ENCODE measurements at places on chromosomes 1 and 21.

DNA sequence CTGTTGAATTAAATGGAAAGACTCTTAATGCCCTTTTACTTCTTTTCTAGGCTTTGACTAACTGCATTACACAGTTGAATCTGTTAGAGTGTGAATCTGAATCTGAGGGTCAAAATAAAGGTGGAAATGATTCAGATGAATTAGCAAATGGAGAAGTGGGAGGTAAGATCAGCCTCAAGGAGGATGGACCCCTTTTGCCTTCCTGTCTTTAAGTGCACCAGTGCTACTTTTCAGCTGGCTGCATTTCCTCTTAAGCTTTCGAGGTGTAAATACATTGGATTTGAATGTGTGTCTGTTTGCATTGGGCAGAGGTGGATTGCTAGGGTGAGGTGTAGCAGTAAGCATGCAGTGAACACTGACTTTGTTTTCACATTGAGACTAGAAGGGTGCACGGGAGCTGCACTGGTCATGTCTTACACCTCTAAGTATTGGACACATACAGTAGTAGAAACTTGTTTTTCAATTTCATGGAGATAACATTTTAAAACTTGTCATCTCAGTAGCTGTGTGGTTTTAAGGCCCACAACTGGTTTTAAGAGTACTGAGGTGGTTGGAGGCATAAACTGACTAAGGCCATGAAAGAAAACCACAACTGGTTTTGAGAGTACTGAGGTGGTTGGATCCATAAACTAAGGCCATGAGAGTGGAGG, 35.4 kb downstream of the MIA3 start:
- DNase-seq = no peak

DNA sequence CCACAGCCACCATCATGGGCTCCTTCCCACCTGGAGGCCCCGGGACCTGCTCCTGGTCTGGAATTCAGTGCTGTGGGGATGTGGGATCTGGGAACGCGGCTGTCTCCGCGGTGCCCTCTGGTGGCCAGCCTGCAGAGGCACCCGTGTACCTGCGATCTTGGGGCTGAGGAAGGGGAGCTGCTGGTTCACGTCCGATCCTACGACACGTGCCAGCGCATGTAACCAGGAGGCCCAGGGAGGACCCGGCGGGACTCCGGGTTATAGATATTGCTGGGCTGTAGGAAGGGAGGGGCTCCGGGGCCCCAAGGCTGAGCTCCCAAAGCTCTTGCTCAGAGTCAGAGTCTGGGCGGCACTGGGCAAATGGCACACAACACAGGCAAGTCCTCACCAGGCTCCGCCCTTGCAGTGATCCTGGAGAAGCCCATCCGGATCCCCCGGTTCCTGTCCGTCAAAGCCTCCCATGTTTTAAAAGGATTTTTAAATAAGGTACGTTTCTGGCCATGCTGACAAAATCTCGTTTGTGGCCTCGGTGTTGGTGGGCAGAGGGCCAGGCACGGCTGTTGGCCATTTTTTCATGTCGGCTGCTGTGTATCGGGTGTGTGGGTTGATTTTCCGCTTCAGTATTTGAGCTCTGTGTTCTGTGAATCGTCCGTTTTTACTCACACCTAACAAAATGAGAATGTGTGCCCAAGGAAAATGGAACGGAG, 20.1 kb downstream of the FAAP20 start:
- no peak for DNase-seq

GRCh38 chr1:242100921-242101320, 102.0 kb upstream of the MAP1LC3C start:
- DNase-seq = no peak

GRCh38 chr1:5949085-5949760, 43.0 kb downstream of the NPHP4 start:
- DNase-seq = no peak
